Right hindlimb (tissue), 1 donor: ENCODE measurements at places on chromosomes 5 and 9.

DNA sequence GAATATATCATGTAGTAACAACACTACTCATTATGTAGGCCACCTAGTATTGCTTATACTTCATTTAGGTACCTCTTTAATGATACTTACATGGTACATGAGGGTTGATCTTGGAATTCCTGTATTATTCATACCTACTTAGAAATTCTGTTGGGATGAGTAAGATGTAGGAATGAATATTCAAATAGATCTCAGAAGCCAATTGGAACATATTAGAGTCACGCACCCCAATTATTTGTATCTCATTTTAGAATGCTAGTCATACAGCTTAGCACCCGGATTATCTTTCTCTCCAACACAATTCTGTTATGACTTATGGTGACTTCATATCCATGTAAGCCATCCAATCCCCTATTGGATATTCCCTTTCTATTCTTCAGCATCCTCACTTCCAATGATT is 106.7 kb upstream of the SH3GL2 start:
- no peak for DNase-seq

- no peak for DNase-seq
Measured at GRCh38 chr5:67206461-67206860, 9.9 kb upstream of the CD180 start.

- no peak for DNase-seq
Measured at GRCh38 chr9:131740898-131741297, 1.0 kb upstream of the RAPGEF1 start.

- DNase-seq: no peak
Measured at GRCh38 chr5:142608081-142608480, 77.8 kb downstream of the FGF1 start.

GRCh38 chr9:90311811-90312210 is 330.8 kb downstream of the DIRAS2 start:
- DNase-seq: no peak

DNA sequence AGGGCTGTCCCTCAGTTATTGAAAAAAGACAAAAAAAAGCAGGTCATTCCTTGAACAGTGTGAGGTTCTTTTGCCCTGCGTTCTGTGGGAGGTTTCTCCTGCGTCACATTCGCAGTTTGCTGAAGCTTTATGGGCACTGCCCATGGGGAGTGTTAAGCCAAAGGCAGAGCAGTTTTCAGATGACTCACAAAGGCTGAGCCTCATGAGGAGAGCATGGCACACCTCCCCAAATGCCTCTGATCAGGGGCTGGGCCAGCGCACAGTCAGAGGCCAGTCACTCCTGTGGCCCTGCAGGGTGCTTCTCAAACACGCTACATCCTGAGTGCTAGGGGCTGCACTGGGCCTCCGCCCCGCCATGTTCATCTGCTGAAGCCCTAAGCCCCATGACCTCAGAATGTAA is 38.4 kb downstream of the IRX1 start:
- no peak for DNase-seq

DNA sequence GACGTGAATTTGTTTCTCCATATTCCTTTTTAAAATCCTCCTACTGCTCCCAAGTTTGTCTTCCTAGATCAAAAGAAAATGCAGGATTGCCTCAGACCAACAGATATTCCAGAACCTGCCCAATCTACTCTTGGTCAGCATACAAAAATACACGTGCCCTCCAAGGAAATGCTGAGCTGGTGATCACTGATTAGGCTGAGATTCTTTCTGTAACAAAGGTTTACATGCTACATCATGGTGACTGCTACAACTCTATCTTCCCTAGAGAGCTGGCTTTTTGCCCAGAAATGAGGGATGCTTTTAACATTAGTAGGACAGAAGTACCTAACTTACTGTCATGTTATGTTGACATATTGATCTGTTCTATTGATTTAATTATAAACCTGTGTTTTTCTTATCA is 35.5 kb downstream of the OR2Y1 start:
- no peak for DNase-seq

DNA sequence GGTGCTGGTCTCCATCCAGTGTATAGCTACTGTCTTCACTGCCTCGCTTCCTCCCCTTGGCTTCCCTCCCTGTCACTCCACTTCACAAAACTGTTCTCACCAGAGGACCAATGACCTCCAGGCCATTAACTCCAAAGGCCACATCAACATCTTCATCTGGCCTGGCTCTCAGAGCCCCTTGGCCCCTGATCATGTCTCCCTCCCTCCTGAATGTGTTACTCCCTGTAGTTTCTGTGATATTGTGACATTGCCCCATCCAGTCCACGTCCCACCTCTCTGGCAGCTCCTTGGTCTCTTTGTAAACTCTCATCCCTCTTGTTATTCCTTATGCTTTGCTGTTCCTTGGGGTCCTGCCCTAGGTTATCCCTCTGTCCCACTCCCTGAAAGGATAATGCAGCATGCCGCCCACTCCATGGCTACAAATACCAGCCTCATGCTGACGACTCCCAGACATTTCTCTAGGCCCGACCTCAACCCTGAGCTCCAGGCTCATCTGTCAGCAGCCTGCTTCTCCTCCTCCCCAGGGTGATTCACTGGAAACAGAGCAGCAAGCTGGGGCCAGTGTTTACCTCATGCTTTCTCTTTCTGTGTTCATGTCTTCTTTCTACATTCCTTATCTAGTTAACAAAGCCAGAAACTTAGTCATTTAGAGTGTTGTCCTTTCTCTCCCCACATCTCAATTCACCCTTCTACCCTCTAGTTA is 312.2 kb downstream of the SPOCK1 start:
- DNase-seq: no peak

- DNase-seq: peak; percentile 22
Measured at GRCh38 chr5:132136906-132137305, 63.3 kb downstream of the CSF2 start.

GRCh38 chr9:129318121-129319075 is 140.3 kb upstream of the IER5L start:
- DNase-seq: no peak

GRCh38 chr9:127706836-127707241 is at the start of gene CFAP157:
Gene CFAP157, plus strand, starts transcription at chr9:127706988. Its CDS starts 44 bp downstream, at chr9:127707032.
- DNase-seq: no peak

DNA sequence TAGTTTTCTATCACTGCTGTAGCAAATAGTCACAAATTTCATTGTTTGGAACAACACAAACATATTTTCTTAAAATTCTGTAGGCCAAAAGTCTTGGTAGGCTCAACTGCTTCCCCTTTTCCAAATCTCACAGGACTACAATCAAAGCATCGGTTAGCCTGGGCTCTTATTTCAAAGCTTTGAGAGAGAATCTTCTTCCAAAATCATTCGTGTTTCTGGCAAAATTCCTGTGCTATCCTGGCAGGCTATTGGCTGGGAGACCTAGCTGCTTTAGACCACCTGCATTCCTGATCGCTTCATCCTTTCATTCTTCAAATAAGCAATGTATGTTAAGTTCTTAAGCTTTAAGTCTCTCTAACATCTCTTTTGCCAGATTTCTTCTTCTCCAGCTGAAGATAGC is 629.8 kb upstream of the CDH18 start:
- peak; percentile 33 for DNase-seq

DNA sequence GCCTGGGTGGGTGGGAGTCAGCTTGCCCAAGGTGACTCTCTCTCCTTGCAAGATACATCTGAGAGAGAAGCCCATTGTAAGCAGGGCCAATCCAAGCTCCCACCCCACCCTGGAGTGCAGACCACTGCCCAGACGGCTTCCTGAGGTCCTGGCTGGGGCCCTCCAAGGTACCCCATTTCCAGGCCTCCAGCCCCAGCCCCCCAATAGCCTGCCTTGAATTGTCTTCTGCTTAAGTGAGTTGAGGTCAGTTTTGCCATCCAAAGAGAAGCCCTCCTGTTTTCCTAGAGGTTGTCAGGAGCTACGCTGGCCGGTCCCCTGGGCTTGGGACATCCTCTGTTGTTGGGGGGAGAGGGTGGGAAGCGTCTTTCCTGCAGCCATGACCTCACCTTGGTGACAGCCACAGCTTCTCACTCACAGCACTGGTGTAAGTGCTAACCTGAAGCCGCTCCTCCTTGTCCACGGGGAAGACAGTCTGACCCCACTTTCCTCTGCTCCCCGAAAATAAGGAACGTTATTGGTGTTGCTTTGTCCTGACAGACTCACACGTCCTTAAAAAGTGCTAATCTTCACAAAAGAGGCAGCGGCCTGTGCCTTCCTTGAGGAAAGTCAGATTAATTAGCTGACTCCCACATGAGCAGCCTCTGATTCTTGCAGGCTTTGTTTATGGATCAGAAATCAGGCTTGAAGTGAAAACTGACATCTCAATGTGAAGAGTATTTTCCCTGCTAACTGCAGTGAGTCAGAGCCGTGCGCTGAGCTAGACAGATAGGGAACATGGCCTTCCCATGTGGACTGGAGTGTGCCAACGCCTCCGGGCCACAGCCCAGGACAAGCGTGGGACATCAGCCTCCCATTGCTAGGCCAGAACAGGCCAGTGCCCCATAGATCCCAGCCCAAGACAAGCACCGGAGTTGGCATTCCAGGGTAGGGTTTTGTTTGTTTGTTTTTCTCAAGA is 52.3 kb downstream of the ADAMTS2 start:
- peak; percentile 6 for DNase-seq

DNA sequence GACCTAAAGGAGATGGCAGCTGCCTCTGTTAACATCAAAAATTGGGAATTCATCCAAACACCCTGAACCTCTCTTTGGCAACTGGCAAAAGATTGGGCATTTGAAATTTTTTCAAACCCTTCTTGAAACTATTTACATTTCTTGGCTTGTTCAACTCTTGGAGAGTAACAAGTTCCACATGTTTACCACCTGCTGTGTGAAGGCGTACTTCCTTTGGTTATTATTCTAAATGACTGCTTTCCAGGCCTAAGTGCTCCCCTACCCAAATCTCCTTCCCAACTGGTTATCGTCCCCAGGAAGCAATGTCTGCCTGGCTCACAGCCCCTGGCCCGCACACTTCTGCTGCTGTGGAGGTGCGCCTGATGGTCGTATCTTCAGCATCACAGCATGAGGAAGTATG is 422.7 kb downstream of the DMAC1 start:
- DNase-seq: no peak

DNA sequence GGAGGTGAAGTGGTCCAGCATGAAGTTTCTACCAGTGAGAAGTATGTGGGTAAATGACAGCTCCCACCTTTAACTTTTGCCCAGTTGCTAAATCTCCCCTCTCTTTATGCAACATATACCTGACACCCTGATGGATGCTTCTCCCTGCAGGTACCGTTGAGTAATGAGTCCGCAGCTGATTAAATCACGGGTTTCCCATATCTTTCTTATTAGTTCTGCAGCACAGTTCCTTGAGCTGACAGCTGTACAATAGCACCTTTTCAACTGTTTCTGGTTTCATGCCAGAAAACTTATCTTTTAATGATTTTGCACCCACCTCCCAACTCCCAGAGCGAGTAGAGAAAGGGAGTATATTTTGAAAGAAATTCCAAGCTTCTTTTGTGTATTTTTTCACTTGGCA is 161.0 kb upstream of the TUT7 start:
- no peak for DNase-seq

GRCh38 chr5:42274913-42275312 is 148.3 kb upstream of the GHR start:
- peak; percentile 17 for DNase-seq

GRCh38 chr5:88957013-88957412 is 74.0 kb upstream of the MEF2C start:
- no peak for DNase-seq

DNA sequence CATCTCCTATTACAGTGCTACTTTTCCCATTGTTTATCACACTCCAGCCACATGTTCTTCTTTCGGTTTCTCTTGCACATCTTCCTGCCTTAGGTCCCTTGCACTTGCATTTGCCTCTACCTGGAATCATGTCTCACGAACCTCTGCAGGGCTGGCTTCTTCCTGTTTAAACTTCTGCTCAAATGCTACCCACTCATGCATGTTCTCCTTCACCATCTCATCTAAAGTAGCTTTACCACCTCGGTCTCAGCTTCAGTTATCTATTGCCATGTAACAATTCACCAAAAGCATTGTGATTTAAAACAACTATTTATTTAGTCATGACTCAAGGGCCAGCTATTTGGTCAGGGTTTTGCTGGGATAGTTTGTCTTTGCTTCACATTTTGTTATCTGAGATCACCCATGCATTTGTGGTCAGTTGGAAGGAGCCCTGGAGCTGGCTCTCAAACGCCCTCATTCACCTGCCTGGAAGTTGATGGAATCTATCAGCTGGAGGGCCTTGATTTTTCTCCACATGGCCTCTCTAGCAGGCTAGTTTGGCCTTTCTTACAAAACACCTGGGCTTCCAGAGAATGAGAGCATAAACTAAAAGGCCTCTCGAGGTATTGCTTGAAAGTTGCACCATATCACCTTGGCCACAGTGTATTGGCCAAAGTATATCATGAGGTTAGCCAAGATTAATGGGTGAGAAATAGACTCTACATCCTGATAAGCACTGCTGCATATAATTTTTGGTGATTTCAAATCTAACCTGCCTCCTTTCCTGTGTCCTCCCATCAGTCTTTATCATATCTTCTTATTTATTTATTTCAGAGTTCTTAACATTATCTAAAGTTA is 21.4 kb downstream of the SPINK1 start:
- DNase-seq: no peak

DNA sequence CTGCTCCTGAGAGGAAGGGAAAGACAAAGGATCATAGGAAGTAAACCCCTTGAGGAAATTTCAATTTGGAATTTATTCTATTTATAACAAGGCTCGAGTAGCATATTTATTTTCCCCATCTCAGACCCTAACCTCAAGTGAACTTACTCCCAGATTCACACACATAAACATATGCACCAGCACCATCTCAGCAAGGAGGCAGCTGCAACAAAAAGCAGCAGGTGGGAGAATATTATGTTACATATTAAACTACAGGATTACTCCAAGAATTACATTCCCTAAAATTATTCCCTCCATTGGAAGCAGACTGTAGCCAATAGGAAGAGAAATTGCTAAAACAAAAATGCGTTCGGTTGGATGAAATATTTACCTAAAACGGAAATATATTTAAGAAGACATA is 108.4 kb upstream of the PRSS3 start:
- DNase-seq: no peak

- no peak for DNase-seq
Measured at GRCh38 chr5:58752104-58752503, 169.2 kb downstream of the RAB3C start.

DNA sequence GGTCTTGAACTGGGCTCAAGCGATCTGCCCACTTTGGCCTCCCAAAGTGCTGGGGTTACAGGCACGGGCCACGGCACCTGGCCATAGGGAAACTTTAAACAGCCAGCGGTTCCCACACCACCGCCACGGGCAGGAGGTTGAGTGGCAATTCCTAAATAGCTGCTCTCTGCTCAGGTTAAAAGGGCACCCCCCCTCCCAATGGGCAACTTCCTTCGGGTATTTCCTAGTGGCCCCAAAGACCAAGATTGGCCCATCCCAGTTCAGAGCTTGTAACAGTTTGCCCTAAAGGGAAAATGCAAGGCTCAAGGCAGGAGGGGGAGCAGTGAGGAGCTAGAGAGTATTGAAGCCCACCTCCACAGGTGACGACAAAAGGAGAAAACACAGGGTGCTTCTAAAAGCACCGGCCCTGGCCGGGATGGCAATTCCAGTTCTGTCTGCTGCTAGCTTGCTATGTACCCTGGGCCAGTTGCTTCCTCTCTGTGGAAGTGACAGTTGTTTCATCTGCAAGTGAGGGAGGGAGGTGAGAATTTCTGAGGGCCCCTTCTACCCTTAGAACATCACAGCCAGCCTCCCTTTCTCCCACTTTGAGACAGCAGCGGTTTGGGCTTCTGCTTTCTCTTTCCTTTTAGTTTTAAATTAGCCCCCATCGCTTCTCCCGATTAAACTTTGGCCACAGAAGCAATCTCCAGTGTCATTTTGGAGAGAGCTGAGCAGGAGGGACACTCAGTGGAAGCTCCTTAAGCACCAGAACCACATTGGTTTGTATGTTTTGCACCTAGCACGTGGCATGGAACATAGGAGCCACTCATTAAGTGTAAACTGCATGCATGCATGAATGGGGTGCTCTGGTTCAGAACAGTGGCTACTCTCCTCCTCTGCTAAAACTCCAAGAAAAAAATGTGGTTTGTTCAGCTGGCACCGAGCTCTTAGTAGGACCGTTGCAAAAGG is 17.3 kb upstream of the TNIP1 start:
- DNase-seq: no peak
